GM20000 (cell line): ENCODE measurements at places on chromosomes 12 and 14.

GRCh38 chr14:67485501-67486095 lies 2.9 kb downstream of the TMEM229B start:
- no peak for DNase-seq

DNA sequence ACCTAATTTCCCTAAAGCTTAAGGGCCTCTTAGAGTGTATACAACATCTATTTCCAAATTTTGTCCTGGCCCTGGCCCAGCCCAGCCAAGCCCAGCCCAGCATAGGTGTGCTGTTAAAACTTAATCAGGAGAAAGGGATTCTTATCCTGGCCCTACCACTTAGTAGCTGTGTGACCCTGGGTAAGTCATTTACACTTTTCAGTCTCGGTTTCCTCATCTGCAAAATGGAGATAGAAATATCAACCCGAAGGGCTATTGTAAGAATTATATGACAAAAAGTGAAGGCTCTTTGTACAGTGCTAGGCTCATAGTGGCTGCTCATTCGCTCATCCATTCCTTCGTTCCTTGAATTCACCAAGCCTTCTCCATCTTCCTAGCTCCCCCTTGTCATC lies 442 bp downstream of the ERG28 start:
- no peak for DNase-seq

GRCh38 chr12:44384136-44384535 lies 492.0 kb downstream of the NELL2 start:
- DNase-seq, result no peak

GRCh38 chr14:106268013-106268727 lies 741.8 kb downstream of the TMEM121 start:
- DNase-seq, result no peak

DNA sequence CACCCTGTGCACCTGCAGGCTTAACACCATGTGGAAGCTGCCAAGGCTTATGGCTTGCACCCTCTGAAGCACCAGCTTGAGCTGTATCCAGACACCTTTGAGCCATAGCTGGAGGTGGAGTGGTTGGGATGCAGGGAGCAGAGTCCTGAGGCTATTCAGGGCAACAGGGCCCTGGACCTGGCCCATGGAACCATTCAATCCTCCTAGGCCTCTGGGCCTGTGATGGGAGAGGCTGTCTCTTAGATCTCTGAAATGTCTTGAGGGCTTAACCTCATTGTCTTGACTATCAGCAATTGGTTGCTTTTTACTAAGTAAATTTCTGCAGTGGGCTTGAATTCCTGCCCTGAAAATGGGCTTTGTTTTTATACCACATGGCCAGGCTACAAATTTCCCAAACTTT lies 36.6 kb downstream of the CREBL2 start:
- no peak for DNase-seq
